CD4-positive, alpha-beta T cell treated with Interleukin-15 for 1 hour (primary cell): ENCODE measurements at places on chromosomes 3 and 15.
A peak's percentile ranks its signal among the peaks of the same experiment; 100 is the strongest.

DNA sequence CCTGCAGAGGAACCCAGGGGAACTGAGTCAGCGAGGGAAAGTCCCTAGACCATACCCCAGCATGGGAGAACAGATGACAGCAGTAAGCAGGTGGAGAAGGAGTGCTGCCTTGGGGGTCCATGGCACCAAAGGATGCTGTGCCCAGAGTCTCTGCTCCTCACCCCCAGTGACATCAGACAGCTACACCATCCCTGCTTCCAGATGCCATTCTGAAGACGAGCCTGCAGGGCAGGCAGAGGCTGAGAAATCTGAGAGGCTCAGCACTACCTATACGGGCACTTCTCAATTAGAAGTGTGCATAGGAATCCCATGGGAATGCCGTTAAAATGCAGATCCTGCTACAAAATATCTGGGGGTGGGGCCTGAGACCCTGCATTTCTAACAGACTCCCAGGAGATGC lies 211.3 kb upstream of the NSMCE3 start:
- no peak for DNase-seq

DNA sequence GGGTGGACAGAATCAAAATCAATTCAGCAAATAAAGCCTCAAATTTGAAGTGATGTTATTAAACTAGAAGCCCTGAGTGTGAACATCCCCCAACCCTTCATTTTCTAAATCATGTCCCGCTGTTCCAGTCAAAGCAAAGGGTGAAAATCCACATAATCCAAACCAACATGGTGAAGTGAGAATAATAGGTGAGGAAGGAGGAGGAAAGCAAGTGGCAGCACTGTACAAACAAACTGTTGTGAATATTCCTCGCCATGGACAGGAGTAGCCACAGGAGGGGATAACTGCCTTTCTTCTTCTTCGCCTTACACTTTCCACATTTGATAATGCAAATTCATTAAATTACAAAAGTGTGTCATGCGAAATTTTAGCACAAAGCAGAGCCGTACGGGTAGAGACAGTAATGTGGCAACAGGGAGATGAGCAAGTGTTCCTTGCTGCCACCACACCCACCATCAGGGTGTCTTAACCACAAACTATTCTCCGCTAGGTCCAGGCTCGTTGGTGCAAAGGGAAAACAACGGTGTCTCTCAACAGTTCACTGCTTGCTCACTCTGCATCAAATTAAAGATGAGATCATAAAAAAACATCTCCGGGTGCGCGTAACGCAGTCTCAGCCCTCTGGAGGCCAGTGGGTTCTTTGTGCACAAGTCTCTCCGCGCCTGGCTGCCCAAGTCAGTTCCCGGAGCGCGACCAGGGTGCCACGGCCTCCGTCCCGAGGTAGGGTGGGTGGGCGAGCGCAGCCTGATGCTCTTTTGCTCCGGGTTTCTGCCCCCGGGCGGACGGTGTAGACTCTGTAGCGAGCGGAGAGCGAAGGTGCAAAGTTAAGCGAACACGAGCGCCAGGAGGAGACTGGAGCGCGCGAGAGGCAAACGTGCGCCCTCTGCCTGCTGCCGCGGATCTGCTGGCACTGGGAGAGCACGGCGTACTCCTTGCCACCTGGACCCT lies 6.7 kb downstream of the EPHA3 start:
- peak; percentile 15 for DNase-seq

DNA sequence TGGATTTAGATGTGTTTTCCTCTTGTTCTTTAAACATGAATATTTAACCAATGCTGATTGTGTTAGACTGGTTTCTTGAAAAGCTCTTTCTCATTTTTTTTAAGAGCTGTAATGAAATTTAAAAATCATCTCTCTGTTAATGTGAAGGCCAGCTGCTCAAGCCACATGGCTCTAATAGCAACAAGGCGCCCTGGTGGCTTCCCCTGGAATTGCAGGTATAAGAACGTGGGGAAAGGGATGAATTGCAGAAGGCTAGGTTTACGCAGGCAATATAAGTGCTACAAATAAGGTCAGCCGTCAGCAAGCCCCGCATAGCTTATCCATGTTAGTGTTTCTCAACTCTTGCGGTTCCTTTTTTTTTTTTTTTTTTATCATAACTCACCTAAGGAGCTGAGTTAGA lies 108.5 kb downstream of the SAMMSON start:
- DNase-seq, result no peak

DNA sequence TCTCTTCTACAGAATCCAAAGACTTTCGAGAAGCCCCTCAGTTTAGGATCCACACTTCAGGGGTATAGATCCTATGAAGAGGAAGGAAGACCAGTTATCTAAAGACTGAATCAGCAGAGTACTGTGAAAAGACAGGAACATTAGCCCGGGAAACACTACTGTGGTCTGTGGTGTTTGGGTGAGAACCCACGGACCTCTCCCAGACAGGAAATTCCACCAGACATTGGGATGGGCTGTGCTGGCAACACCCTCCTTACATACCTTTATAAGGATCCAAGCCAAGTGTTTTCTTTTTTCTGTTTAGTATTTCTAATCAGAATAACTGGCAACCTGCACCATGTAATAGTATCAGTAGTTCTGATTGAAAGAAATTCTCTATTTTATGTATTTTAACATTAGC lies 14.1 kb downstream of the TMEM207 start:
- DNase-seq, result no peak

DNA sequence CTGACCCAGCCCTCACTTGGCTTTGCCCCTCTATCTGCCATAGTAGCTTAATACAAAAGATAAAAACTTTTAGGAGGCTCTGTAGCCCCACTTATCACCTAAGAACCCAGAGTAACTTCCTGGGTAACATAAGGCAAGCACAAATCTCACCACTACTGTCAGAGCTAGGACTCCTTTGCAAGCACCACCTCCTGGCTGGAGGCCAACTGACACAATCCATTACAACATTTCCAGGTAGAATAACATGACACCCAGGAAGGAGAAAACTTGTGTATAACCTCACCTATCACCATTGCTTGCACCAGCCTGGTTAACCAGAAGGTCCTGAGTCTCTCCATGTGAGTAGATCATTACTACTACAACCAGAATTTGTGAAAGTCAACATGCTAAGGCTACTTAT lies 230.0 kb downstream of the TUSC7 start:
- no peak for DNase-seq

- peak; percentile 82 for DNase-seq
These were observed at the start of gene MST1R for GRCh38 chr3:49903451-49904424. Gene MST1R, minus strand, starts transcription at chr3:49903873. Its CDS starts 264 bp downstream, at chr3:49903609.

DNA sequence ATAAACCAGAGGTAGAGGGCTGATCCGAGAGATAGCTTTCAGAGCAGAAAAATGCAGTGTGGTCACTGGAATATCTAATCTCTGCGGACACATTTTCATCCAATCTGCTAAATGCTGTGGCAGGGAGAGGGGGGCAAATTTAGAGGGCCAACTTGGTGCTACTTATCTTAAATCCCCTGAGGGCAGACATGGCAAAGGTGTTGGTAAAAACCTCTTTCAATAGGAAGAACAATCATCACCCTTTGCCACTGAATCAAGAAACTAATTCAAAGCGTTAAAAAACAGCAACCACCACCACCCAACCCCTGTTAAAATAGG lies 152.9 kb downstream of the MECOM start:
- DNase-seq, result no peak

DNA sequence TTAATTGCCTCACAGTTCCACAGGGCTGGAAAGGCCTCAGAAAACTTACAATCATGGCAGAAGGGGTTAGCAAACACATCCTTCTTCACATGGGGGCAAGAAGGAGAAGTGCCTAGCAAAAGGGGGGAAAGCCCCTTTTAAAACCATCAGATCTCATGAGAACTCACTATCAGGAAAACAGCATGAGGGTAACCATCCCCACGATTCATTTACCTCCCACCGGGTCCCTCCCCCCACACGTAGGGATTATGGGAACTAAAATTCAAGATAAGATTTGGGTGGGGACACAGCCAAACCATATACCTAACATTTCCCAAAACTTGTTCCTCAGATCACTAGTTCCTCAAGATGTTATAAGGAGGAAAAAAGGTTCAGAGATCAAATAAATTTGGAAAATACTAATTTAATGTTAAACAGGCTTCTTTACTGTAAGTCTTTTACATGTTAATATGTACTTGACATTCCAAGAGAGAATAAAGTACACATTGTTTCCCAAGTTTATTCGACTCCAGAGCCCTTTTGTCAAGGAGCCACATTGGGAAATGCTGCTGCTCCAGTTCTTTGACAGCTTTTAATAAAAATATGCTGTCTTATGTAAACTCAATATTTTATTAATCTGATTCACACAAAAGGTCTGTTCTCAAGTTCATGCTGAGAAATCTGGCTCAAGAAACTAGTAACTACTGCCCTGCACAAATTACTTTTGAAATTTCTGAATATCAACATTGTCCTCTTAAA lies 17.8 kb downstream of the HERC1 start:
- no peak for DNase-seq

GRCh38 chr15:69465253-69465652 lies 12.6 kb downstream of the RPLP1 start:
- DNase-seq, result no peak

DNA sequence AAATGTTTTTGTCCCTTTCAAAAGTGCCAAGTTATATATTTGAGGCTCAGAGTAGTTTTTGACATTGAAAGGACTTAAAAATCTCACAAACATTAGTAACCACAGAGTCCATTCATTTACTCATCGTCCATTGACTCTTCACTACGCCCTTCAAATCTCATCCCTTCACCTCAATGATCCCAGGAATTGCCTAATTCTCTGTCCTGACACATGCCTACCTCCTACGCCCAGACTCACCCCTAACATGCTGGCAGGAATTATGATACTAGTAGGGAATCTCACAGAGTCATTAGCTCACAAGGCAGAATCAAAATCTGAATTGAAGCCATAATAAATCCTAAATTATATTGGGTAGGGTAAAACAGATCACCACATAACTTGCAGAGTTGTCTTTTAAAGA lies 410.1 kb downstream of the RAP2B start:
- DNase-seq, result no peak

DNA sequence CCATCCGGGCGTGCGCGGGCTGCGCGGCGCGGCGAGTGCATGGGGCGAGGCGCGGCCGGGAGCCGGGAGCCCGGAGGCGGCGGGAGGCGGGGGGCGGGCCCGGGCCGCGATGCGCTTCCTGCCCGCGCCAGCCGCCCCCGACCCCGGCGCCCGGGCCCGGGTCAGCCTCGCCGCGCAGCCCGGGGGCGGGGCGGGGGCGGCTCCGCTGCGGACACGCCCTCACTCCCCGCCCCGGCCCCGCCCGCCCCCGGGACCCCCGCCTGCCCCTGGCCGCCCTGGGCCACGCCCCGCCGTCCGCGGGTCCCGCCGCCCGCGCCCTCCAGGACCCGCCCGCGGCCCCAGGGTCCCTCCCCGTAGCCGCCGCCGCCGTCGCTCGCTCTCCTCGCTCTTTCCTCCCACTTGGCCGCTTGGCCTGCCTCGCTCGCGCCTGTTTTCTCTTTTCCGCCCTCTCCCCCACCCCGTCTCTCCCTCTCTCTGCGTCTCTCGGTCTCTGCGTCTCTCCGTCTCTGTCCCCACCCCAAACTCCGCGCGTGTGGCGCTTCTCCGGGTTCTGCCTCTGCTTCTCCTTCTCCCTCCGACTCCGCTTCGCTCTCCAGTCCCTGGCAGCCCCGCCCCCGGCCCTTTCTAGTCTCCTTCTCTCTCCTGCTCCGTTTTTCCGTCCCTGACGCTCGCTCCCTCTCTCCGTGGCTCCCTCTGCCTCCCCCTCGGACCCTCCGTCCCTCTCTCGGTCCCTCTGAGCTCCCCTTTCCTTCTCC lies at the start of gene PLXND1:
TSS of gene PLXND1 (minus strand) at position 41 of the 755 bp plus-strand sequence. CDS start at position 4, 37 bp downstream.
- DNase-seq, result peak; percentile 50

- DNase-seq, result no peak
These were observed 44.3 kb upstream of the TMEM45A start for GRCh38 chr3:100448079-100448478.

DNA sequence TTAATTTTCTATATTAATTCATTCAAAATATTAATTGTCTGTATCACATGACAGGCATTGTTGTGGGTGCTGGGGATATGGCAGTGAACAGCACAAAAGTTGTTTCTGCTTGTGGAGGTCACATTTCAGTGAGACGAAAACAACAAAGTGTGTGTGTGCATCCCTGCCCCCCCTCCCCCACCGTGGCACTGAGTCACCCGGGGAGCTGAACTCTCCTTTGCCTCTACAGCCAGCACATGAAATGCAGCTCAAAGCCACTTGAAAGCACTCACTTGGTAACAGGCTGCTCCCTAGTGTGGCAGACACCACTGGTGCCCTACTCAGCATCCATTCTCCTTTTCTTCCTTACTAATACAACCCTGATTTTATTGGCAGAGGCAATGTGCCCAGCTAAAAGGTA lies 16.9 kb upstream of the SCAMP5 start:
- no peak for DNase-seq

GRCh38 chr3:39122813-39123212 lies 15.3 kb downstream of the TTC21A start:
- DNase-seq, result no peak

DNA sequence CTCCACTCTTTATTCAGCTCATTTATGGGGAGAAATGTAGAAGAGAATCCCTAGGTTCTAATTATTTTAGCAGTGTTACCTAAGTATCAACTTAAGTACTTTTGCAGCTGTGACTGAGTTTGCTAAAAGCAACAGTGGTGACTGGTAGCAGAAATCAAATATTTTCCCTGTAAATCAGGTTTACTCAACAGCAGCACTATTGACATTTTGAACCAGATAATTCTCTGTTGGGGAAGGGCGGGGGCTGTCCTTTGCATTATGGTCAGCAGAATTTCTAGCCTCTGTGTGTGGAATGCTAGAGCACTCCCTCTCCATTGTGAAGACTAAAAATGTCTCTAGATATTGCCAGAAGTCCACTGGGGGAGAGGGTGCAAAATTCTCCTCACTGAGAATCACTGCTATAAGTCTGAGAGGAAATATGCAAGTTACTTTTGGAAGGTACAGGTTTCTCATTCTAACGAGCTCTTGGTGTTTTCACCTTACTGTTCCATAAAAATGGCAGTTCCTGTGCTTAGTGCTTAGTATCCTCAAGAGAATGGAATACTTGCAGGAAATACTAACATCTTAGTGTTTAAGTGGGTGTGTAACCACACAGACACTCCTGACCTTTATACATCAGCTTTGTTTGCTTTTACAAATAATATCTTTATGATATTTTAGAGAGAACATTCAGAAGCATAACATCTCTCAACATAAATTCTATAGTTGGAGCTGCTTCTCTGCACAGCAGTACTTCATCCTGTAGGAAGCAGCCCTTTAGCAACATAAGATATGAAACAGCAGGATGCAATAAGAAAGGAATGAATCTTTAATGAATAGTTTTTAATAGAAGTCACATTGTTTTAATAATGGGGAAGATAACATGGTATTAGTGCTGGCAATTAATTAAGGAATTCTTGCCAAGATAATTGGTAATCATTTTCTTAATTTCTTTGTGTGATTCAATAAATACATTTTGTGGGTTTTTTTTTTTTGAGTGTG lies 246.5 kb upstream of the GOLIM4 start:
- DNase-seq, result no peak

DNA sequence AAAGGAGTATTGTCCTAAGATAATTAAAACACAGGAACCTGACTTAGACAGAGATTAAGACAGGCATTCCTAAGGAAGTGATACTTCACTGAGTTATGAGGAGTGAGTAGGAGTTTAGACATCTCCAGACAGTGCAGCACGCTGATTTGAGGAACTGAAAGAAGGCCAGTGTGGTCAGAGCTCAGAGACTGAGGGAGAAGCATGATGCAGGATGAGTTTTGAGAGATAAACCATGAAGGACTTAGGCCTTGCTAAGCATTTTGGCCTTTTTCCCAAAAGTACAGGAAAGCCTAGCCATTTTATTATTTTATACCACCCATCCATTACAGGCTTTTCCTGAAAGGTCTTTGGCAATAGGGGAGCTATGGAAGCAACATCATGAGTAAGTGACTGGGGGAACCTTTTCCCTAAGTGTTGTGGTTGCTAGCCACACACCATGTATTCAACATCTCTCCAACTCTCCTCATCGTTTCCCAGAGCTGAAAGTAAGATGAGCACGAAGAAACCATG lies 375.6 kb upstream of the TPRG1 start:
- peak; percentile 53 for DNase-seq
